T-helper 17 cell (primary cell): ENCODE measurements at places on chromosomes 3 and 15. TPM values are rescaled to one million over a fixed set of nuclear protein-coding genes. Genes with fewer than 3 reads are reported as not detected.

- no peak for DNase-seq
- H3K27ac ChIP-seq, result no peak overlapping the region
- no peaks in the 10 kb centered on the region for H3K36me3 ChIP-seq
- no peaks in the 10 kb centered on the region for H3K4me1 ChIP-seq
These were observed 630.9 kb downstream of the PYDC2 start for GRCh38 chr3:192091831-192092230.

DNA sequence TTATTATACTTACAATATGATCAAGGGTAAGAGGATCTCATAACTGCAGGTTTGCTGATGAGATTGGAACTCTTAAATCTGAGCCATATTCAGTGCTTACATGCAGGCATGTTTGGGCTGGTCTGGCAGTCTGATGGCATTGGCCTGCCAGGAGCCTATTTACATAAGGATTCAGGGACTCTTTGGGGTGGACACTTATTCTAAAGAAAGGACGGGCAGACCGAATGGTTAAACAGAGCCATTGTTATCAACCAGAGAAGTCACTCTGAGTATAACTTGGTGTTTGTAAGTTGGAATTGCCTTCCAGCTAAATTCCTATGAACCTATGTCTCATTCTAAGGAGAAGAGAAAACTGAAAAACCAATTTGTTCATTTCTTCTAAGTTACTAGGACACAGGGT lies 932.8 kb downstream of the IGSF11 start:
- H3K27me3 ChIP-seq, result no peaks in the 10 kb centered on the region
- no peak overlapping the region for H3K27ac ChIP-seq
- no peak for DNase-seq
- no peaks in the 10 kb centered on the region for H3K36me3 ChIP-seq

GRCh38 chr3:150528354-150528797 lies 17.9 kb downstream of the SERP1 start:
- H3K27ac ChIP-seq, result no peak overlapping the region
- H3K27me3 ChIP-seq, result no peaks in the 10 kb centered on the region
- no peak overlapping the region for H3K4me3 ChIP-seq
- no peak for DNase-seq
- peaks cover 8% of the 10 kb centered on the region for H3K4me1 ChIP-seq
- H3K36me3 ChIP-seq, result peaks cover 2% of the 10 kb centered on the region

DNA sequence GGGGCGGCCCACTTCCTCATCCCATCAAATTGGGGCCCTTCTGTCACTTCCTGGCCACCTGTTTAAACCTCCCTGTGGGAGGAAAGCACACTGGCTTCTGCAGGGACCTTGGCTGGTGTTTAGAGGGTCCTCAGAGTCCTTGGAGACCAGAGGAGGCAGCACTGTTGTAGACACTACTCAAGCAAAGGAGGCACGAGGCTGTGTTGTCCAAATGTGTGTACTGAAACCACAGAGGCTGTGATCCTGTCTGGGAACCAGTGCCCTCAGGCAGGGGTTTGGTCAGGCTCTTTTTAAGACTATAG lies 12.4 kb upstream of the SEC13 start:
- no peak overlapping the region for H3K27ac ChIP-seq
- H3K36me3 ChIP-seq, result peaks cover 4% of the 10 kb centered on the region
- peaks cover 37% of the 10 kb centered on the region for H3K27me3 ChIP-seq
- H3K4me1 ChIP-seq, result peaks cover 13% of the 10 kb centered on the region
- H3K4me3 ChIP-seq, result no peak overlapping the region

DNA sequence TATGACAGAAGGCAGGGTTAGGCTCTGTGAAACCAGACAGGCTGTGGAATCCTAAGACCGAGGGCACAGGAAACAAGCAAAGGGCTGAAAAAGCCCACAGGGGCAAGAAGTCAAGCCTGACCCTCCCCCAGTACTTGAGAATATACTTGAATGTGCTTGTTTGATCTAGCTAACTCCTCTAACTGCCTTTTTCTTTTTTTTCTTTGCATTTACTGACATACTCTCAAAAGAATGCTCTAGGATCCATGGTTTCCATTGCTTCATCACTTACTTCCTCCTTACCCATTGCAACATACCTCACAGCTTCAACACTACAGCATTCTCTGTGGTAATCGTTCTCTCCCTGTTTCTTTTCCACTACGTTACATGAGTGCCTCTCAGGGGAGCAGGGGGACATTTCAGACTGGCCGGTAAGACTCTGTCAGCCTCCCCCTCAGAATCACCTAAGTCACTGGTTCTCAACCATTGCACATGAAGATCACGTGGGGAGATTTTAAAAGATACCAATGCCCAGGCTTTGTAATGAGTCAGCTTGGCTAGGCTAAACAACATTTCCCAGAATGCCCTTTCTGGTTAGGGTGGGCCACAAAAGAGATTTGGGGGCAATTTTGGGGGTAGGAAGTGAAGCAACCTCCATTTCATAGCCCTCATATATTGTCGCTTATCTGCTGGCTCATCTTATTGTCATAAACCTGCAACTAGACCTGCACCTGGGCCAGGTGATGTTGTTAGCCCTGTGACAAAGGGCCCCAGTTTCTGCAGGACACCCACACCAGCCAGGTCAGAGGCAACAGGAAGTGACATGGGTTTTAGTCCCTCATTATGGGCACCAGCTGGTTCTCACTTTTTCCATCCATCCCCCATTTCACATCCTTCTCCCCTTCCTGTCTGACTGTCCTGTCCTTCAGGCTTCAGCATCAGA lies 24.6 kb upstream of the RSL24D1 start:
- peaks cover 44% of the 10 kb centered on the region for H3K4me1 ChIP-seq
- no peaks in the 10 kb centered on the region for H3K27me3 ChIP-seq
- H3K36me3 ChIP-seq, result peaks cover 3% of the 10 kb centered on the region
- H3K27ac ChIP-seq, result peak overlapping the region; percentile 47
- DNase-seq, result no peak

- no peak overlapping the region for H3K27ac ChIP-seq
- no peaks in the 10 kb centered on the region for H3K36me3 ChIP-seq
- DNase-seq, result no peak
- H3K4me1 ChIP-seq, result no peaks in the 10 kb centered on the region
These were observed 81.1 kb upstream of the SLC4A7 start for GRCh38 chr3:27565201-27565852.

Gene CEP70
- total RNA-seq, result 16.6 TPM

Gene EPHA3
- not detected for total RNA-seq

Gene GOLGA6B
- 0.18 TPM for total RNA-seq
